ENCODE measurements at places on chromosomes 11 and 22. TPM values are rescaled to one million over a fixed set of nuclear protein-coding genes. Genes with fewer than 3 reads are reported as not detected.
A peak's percentile ranks its signal among the peaks of the same experiment; 100 is the strongest.

MMP27 gene
- total RNA-seq, result not detected

CAVIN3 gene
- 93.3 TPM for total RNA-seq

PYGM gene
- 1.9 TPM for total RNA-seq

B4GALNT4 gene
- 38.8 TPM for total RNA-seq

OR52B4 gene
- total RNA-seq, result not detected

BCO2 gene
- total RNA-seq, result 30.8 TPM

- no peak overlapping the region for H3K27ac ChIP-seq
- no peaks in the 10 kb centered on the region for H3K36me3 ChIP-seq
- H3K27me3 ChIP-seq, result no peaks in the 10 kb centered on the region
- no peak overlapping the region for H3K4me3 ChIP-seq
- peaks cover 19% of the 10 kb centered on the region for H3K4me1 ChIP-seq
Measured at GRCh38 chr11:78313181-78313795, 104.3 kb downstream of the GAB2 start.

DNA sequence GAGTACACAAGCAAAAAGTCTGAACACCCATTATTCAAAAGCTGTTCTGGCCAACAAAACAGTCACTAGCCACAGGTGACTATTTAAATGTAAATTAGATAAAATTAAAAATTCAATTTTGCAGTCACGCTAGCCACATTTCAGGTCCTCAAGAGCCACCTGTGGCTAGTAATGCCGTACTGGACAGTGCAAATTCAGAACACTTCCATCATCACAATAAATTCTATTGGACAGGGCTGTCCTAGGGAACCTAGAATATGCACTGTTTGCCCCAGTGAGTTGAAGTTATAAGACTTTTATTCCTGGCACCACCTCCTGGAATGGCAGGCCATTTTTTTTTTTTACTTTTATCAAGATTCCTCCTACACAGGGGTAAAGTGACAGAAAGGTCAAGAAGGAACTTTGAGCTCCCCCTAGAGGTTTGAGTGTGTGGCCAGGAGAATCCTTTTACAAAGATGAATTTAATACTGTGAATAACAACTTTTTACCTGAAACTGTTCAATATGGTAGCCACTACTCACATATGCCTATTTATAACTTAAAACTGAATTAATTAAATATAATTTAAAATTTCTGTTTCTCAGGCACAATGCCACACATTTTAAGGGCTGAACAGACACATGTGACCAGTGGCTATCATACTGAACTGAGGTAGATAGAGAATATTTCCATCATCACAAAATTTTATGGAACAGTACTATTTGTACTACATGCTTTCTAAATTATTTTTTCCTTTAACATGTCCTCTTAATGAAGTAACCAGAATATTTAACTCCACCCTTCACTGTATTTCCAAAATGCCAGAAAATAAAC is 6.5 kb downstream of the MSANTD2 start:
- H3K4me1 ChIP-seq, result peaks cover 13% of the 10 kb centered on the region
- H3K27me3 ChIP-seq, result no peaks in the 10 kb centered on the region
- H3K36me3 ChIP-seq, result no peaks in the 10 kb centered on the region
- no peak overlapping the region for H3K27ac ChIP-seq
- peak; percentile 71 for DNase-seq

DNA sequence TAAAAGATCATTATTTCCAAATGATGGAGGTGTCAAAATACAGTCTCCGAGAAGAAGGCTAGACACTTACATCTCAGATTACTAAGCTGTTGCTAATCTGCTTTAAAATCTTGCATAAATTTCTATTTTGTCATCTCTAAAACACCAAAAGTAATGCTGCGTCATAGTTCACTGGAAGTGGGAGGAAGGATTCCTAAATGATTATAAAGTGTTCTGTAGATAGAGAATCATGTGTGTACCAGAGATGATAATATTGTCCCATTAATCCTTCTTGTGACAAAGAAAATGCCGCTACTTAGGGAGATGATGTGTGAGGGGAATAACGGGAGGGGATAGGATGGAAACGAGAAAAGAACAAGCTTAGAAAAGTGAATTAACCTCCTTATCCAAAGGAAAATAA is 268.6 kb downstream of the JRKL start:
- no peaks in the 10 kb centered on the region for H3K36me3 ChIP-seq
- H3K27ac ChIP-seq, result no peak overlapping the region
- DNase-seq, result no peak
- no peaks in the 10 kb centered on the region for H3K27me3 ChIP-seq
- no peaks in the 10 kb centered on the region for H3K4me1 ChIP-seq
- no peak overlapping the region for H3K4me3 ChIP-seq

DNA sequence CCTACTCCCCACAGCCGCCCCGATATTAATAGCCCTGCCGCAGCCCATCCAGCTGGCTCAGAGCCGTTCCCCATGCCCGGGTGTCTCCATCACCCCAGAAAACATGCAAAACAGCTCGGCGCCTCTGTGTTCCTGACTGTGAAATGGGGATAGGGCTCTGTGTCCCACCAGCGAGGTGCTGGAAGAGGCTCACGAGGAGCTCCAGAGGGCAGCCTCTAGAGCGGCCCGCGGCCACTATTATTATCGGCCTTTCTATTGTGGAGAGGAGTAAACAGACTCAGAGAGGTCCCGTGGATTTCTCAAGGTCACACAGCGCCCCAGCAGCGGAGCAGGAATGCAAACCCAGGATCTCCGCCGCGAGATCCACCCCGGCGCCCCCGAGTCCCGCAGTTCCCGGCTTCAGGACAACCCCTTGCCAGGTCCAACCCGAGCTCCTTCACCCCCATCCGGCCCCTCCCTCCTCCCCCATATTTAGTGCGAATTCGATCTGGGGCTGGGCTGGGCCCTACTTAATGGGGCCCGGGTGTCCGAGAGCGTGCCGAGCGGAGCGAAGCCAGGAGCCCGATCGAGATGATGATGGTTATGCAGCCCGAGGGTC is at the start of gene ACTN3:
Gene ACTN3 (plus strand): TSS at position 536 of the 598 bp plus-strand sequence. CDS start 35 bp downstream, at position 571.
- H3K27me3 ChIP-seq, result no peaks in the 10 kb centered on the region
- peak; percentile 32 for DNase-seq
- H3K36me3 ChIP-seq, result no peaks in the 10 kb centered on the region

- H3K4me3 ChIP-seq, result no peak overlapping the region
- H3K27me3 ChIP-seq, result peaks cover 10% of the 10 kb centered on the region
- H3K36me3 ChIP-seq, result no peaks in the 10 kb centered on the region
- H3K27ac ChIP-seq, result no peak overlapping the region
Measured at GRCh38 chr11:35845860-35846259, 98.0 kb upstream of the LDLRAD3 start.

DNA sequence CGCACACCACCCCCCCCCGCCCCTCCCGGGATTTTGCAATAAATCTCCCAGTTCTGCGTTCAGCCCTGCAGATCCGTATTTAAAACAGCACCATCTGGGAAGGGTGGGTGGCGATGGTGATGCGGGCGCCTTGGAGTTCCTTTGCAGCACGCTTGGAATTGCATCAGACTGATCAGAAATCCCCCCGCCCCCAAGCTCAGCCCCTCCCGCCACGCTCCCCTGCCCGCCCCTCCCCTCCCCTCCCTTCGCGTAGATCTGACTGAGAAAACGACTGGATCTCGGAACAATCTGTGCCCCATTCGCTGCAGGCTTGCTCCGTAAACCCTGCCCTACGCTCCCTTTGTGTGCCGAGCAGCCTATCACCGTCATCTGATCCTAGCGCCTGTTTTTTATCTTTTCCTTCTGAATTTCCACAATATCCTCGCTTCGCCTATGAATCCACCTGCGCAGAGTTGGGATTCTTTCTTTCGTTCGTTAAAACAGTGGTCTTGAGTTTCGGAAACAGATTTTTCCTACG is 18.1 kb upstream of the BDNF start:
- no peaks in the 10 kb centered on the region for H3K36me3 ChIP-seq
- peak; percentile 65 for DNase-seq
- peaks cover 16% of the 10 kb centered on the region for H3K4me1 ChIP-seq
- H3K4me3 ChIP-seq, result peak overlapping the region; percentile 57
- H3K27me3 ChIP-seq, result peaks cover 48% of the 10 kb centered on the region

DNA sequence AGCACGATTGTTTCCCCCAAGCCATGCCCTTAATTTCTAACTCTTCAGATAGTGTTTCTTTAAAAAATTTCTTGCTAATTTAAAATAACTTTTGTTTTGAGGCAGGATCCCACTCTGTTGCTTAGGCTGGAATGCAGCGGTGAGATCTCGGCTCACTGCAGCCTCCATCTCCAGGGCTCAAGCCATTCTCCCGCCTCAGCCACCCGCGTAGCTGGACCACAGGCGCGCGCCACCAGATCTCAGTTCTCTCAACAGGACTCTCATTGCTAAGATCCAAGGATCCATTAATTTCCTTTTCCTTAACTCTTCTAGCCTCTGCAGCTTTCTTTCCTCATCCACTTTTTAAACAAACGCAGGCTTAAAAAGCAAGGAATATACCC is 327 bp upstream of the MED17 start:
- peak overlapping the region; percentile 54 for H3K4me3 ChIP-seq
- peaks cover 24% of the 10 kb centered on the region for H3K4me1 ChIP-seq
- H3K36me3 ChIP-seq, result no peaks in the 10 kb centered on the region
- H3K27me3 ChIP-seq, result no peaks in the 10 kb centered on the region

DNA sequence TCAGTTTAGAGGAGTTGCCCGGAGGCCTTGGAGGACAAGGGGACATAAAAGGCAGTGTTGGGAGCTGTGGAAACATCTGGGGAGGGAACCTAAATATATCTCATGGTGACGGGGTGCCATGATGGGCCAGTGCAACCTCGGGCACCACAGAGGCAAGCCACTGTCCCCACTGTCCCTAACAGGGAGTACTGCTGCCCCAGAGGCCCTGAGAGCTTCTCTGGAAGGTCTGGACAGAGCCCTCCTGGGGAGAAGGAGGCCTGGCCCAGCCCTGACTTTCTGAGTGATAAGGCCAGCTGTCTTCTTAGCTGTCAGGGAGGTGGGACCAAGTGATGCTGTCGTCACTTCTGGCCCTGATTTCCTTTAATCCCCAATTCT is 5.5 kb upstream of the P2RY6 start:
- peaks cover 19% of the 10 kb centered on the region for H3K27me3 ChIP-seq
- H3K4me1 ChIP-seq, result peaks cover 32% of the 10 kb centered on the region
- no peaks in the 10 kb centered on the region for H3K36me3 ChIP-seq
- no peak overlapping the region for H3K4me3 ChIP-seq

- DNase-seq, result peak; percentile 18
- no peaks in the 10 kb centered on the region for H3K4me1 ChIP-seq
- no peak overlapping the region for H3K27ac ChIP-seq
Measured at GRCh38 chr11:101929294-101929915, 13.1 kb upstream of the ANGPTL5 start.

- H3K27ac ChIP-seq, result peak within 1 kb of the TSS; percentile 64
- peaks cover 17% of the 10 kb centered on the region for H3K4me1 ChIP-seq
Measured at GRCh38 chr11:124114942-124115781, at the start of gene VWA5A. TSS of gene VWA5A (plus strand) at chr11:124115450. CDS start at chr11:124117512, 2,062 bp downstream.
